Stimulated activated naive CD8-positive, alpha-beta T cell treated with anti-CD3 and anti-CD28 coated beads, Interleukin-15, Interleukin-2, amounts not matched to agents 100 U/mL and 50 U/mL, for 24 hours (primary cell): ENCODE measurements at places on chromosomes 3 and 15.
A peak's percentile ranks its signal among the peaks of the same experiment; 100 is the strongest.

GRCh38 chr3:39752751-39753150, 56.7 kb upstream of the MYRIP start:
- no peak for DNase-seq

GRCh38 chr3:24220859-24221657, 273.6 kb downstream of the THRB start:
- no peak for DNase-seq

GRCh38 chr3:65348398-65348995, 660.7 kb upstream of the ADAMTS9 start:
- no peak for DNase-seq

DNA sequence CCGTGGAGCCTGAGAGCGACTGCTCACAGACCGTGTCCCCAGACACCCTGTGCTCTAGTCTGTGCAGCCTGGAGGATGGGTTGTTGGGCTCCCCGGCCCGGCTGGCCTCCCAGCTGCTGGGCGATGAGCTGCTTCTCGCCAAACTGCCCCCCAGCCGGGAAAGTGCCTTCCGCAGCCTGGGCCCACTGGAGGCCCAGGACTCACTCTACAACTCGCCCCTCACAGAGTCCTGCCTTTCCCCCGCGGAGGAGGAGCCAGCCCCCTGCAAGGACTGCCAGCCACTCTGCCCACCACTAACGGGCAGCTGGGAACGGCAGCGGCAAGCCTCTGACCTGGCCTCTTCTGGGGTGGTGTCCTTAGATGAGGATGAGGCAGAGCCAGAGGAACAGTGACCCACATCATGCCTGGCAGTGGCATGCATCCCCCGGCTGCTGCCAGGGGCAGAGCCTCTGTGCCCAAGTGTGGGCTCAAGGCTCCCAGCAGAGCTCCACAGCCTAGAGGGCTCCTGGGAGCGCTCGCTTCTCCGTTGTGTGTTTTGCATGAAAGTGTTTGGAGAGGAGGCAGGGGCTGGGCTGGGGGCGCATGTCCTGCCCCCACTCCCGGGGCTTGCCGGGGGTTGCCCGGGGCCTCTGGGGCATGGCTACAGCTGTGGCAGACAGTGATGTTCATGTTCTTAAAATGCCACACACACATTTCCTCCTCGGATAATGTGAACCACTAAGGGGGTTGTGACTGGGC, 7.3 kb downstream of the FAM131A start:
- DNase-seq = no peak

DNA sequence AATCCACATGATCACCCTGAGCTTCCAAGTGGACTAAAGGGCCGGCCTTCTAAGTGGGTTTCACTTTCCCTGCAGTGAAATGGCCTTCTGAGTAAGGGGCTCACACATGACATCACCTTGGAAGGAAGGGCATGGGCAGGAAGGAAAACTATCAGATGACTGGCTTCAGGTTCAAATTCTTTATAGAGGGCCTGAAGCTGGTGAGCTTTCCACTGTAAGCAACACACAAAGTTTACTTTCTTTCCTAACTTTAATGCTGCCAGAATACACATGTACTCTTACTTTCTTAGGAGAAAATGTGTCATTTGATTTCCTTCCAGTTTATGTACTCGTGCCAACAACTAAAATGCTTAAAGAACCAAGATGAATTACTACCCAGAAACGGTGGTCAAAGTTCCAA, 475.6 kb downstream of the FOXP1 start:
- no peak for DNase-seq

- no peak for DNase-seq
Measured at GRCh38 chr15:29533647-29534046, 264.0 kb upstream of the NSMCE3 start.

GRCh38 chr3:154758109-154758868, 321.8 kb upstream of the MME start:
- DNase-seq = no peak

DNA sequence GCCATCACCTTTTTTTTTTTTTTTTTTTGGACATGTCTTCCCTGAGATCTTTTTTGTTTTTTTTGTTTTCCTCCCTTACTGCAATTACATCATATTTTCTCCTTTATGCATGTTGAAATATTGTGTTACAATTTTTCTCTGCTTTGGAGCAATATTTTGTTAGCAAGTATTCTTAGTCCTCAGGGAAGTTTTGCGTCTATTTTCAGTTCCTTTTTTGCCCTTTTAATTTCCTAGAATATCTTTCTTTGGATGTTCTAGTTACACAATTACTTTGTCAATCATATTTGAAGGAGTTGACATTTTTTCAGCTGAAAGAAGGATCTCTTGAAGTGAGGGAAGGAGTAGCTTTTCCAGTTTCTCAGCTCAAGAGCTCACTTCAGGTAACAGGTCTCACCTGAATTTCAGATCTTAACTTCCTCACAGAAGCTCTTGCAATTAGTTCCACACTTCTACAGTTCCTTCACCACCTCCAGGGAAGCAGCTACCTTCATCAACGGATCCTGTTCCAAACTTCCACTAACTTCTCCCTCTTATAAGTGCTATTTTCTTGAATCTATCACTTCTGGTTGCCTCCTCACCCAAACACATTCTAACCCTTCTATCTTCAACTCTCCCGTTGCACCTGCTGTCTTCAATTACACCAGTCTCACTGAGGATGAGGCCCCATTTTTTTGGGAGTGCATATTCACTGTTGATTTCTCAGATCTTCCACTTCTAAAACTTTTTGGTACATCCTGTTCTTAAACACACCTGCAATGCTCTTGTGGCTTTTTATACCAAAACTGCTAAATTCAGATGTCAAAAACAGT, 57.8 kb upstream of the CPOX start:
- DNase-seq = no peak

GRCh38 chr3:42731476-42732195, 29.0 kb upstream of the HHATL start:
- no peak for DNase-seq

- DNase-seq = no peak
Measured at GRCh38 chr3:197804511-197804910, 13.5 kb downstream of the LRCH3 start.

- no peak for DNase-seq
Measured at GRCh38 chr3:151859233-151859673, 14.2 kb upstream of the SUCNR1 start.

GRCh38 chr3:52087731-52088130, 31.4 kb upstream of the DUSP7 start:
- DNase-seq = no peak

DNA sequence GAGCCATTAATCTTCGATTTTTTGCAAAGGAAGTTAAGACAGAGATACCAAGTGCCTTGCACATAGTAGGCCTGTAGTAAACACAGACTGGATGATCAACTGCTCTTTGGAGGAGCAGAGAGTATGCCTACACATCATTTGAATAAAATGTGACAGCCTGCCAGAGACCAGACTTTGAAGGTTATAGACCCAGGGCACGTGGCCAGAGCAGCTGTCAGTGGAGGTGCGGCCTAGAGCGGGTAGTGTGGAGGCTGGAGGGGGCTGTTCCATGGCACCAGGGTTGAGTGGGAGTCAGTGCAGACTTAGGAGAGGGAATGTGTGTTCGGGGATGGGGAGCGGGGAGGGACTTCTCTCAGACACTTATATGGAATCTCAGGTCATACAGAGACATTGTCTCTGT, 80.8 kb downstream of the SMAD3 start:
- DNase-seq = no peak

DNA sequence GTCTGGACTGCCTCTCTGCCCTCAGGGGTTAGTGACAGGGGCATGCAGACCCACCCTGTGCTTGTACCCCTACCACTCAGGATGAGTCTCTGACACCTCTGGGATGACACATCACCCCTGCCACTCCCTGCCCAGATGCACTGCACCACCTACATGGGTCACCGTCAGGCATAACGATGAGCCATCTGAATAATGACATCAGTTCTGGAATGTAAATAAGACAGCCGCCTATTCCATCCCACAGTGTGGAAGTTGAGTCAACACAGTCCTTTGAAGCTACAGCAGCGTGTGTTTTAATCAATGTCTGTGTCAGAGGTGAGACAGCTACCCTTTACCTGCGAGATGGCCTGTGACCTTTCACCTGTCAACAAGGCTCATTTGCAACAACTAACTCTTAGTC, 268.7 kb upstream of the ARRDC4 start:
- no peak for DNase-seq

GRCh38 chr3:157099326-157100095, 60.4 kb downstream of the CCNL1 start:
- DNase-seq = no peak

DNA sequence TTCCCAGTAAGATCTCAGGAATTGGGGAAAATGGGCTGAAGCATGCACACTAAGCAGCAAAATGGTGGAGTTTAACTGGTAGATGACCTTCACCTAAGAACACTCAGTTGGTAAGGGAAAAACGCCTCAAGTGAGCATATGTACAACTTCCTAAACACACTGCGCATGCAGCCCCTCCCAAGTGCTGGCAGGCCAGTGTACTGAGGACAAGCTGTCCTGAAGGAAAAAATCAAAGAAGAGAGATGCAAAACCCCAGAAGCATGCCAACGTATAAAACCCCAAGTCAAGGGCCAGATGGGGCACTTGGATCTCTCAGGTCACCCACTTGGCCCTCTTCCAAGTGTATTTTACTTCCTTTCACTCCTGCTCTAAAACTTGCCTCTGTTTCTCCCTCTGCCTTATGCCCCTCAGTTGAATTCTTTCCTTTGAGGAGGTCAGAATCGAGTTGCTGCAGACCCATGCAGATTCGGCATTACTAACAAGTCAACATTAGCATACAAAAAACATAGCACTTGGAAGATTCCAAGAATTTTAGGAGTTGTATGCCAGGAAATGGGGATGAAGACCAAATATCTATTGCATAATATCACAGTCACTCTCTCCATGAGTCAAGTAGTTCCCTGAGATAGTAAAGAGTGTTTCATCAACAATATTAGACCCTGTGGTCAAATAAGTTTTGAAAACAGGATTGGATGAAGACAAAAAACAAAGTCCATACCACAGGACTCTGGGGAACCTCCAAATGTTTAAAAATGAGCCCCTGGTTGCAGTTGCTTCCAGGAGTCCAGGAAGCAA, 10.8 kb upstream of the FYCO1 start:
- no peak for DNase-seq

- no peak for DNase-seq
Measured at GRCh38 chr3:150970665-150971324, 1.7 kb downstream of the CLRN1 start.

GRCh38 chr3:20154928-20155327, 31.1 kb downstream of the SGO1 start:
- no peak for DNase-seq

DNA sequence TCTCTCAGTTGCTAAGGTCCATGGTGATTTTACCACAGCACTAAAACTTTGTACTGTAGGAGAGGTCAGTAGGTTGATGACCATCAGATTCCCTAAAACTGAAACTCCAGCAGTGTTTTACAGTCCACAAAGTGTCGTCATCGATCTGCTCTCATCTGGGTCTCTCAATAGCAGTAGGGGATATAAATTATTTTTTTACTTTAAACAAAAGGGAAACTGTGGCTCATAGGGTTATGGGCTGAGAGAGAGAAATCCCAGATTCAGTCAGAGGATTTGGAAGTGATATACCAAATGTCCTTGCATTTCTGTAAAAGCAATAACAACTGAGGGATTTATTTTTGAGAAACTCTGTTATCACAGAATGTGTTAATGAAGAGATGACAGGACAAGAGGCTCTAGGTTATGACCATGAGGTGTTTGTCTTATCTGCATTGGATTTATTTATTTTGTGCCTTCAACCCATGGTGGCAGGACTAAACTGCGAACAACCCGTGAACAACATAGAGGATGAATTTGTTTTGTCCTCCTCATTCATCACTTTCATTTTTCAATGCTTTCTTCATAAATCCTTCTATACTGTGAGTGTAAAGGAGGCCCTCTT, 869.7 kb downstream of the OTOL1 start:
- DNase-seq = no peak

DNA sequence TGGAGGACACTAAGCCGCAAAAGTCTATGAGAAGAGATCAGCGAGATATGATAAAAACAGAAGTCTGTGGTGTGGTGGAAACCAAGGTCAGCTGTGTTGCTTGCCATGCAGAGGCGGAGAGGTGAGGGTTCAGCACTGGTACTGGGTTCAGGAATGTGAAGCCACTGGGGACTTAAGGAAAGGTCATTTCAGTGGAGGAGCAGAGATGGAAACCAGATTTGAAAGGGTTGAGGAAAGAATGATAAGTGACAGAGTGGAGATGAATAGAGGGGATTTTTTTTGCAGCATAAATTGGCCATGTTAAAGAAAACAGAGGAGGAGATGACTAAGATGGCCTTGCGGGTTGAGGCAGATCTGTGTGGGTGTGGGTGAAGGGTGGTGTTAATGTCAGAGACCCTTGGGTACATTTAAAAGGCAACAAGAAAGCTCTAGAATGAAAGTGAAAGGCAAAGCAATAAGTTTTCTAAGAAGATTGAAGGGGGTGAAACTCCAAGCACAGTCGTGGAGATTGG, 265.5 kb downstream of the ADAMTSL3 start:
- DNase-seq = peak; percentile 20

GRCh38 chr3:27239951-27240350, 129.2 kb downstream of the NEK10 start:
- DNase-seq = no peak

GRCh38 chr3:66398228-66399025, 102.4 kb downstream of the LRIG1 start:
- no peak for DNase-seq

- DNase-seq = no peak
Measured at GRCh38 chr3:157166561-157166960, 6.6 kb upstream of the CCNL1 start.

DNA sequence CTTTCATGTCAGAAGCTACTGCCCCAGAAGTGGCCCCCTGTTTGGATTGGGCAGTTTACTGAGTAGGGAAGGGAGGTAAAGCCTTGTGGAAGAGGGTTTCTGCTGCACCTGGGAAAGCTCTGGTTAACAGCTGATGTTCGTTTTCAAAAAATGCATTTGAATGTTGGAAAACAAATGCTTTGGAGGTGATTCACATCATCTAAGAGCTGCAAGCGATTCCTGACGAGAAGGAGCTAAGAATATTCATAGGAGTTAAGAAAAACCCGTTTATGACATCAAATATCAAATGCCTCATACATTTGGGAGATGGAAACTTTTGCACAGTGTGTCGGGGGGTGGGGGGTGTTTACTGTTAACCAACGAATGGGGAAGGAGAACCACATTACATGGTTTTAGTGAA, 183.8 kb upstream of the NR2F2 start:
- no peak for DNase-seq

- DNase-seq = no peak
Measured at GRCh38 chr3:53551324-53551723, 56.9 kb downstream of the CACNA1D start.

GRCh38 chr3:172089250-172089649, 49.9 kb downstream of the FNDC3B start:
- no peak for DNase-seq

- DNase-seq = no peak
Measured at GRCh38 chr3:18378218-18378617, 46.9 kb downstream of the SATB1 start.
